GM19239 (cell line): ENCODE measurements at places on chromosomes 7 and 10.

DNA sequence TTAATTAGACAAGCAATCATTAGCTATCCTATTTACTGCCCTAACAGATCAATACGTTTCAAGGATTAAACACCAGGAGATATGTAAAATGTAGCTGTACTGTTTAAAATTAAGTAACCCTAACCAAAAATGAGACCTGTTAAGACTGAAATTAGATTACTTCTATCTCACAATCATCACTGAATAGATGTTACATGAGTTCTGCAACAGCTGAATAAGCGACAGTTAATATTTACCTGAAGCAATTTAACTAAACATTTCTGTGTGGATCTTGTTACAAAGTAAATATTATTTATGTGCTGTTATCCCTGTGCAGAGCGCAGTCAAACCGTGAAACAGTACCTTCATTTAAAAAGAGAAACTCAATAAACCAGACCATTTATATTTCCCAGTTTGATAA, 122.5 kb downstream of the RELN start:
- DNase-seq = no peak

GRCh38 chr7:7920481-7920880, 48.1 kb upstream of the GLCCI1 start:
- peak; percentile 37 for DNase-seq

GRCh38 chr7:118182593-118183427, 1.2 kb upstream of the LSM8 start:
- no peak for DNase-seq

GRCh38 chr7:28075674-28076358, 104.8 kb downstream of the JAZF1 start:
- DNase-seq = no peak

DNA sequence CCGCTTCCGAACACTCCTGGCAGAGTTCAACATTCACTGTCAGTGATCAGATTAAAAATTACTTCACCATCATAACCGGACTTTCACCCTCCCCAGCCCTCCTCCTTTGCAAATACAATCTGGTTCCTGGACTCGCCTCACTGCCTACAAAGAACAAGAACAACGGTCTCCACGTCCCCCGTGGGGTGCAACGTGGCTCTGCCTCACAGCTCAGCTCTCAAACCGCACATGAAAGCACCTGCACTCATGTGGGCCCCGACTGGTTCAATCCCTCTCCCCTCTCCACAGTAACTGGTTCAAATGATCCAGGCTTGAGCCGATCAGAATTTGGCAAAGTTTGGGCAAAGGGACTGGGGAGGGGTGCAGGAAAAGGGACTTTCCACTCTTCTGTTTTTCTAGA, 21.0 kb downstream of the ASB13 start:
- DNase-seq = no peak

DNA sequence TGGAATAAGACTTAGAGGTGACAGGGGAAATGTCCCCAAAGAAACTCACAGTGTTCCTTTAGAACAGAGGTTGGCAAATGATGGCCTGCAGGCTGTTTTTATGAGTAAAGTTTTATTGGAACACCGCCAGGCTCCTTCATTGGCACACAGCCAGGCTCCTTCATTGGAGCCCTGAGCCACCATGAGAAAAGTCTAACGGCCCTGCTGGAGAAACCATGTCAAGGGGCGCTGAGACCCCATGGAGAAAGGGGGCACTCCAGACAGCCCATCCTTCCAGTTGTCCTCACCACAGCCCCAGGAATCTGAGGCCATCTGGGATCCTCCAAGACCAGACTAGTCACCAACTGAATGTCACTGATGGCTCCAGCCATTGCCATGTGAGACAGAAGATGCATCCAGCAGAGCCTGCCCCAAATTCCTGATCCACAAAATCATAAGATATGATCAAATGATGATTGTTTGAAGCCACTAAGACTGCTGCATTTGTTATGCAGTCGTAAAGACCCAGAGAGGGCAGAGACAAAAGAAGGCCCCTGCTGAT, 88.2 kb upstream of the GPR26 start:
- no peak for DNase-seq

GRCh38 chr7:125636320-125636962, 706.8 kb upstream of the POT1 start:
- DNase-seq = no peak

- DNase-seq = no peak
These were observed 169.2 kb upstream of the PLXNA4 start for GRCh38 chr7:132745510-132745909.

GRCh38 chr7:137820677-137821420, 25.9 kb downstream of the DGKI start:
- no peak for DNase-seq

DNA sequence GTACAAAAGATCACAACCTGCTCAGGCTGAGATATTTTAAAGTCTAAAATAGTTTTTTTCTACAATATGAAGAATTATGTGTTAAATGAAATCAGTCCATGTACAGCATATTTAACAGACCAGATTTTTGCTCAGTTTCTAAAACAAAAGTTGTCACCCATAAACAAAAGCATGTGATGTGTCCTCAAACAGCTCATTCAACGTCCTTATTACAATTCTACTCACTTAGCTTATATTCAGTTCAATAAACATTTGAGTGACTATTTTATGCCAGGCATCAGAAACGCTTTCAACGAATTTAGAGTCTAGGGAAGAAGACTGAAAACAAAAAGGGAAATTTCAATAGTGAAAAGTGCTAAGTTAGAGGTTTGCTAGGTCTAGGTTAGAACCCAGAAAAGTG, 457.3 kb upstream of the SEMA3A start:
- no peak for DNase-seq

DNA sequence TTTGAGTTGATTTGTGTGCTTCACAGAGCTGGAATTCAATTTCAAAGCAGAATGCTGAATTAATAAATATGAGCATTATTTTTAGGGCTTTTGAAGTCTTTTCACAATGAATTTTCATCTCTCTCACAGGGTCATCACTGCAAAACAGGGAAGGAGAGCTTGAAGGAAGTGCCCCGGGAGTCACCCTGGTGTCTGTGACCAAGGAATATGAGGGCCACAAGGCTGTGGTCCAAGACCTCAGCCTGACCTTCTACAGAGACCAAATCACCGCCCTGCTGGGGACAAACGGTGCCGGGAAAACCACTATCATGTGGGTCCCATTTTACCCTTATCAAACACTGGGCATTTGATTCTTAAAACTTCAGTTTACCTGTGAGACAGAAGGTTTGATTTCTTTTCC, 217.7 kb downstream of the ABCA13 start:
- DNase-seq = no peak

- no peak for DNase-seq
These were observed 1.7 kb downstream of the ESYT2 start for GRCh38 chr7:158827411-158828132.

DNA sequence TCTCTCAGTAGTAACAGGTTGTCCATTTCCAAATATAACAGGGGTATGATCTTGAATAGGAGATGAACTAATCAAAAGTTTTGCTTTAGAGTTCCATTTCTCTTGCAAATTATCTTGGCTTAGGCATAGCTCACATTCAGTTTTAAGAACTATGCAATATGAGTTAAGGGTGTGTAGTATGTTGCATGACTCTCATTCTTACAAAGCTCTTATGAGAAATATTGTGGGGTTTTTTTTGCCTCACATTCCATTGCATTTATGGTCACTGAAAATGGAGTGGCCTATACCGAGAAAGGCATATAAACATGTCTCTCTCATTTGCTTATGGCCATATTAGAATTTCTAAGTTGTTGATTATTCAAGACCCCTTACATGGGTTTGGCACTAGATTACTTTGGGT, 48.5 kb upstream of the LAMB1 start:
- DNase-seq = no peak

DNA sequence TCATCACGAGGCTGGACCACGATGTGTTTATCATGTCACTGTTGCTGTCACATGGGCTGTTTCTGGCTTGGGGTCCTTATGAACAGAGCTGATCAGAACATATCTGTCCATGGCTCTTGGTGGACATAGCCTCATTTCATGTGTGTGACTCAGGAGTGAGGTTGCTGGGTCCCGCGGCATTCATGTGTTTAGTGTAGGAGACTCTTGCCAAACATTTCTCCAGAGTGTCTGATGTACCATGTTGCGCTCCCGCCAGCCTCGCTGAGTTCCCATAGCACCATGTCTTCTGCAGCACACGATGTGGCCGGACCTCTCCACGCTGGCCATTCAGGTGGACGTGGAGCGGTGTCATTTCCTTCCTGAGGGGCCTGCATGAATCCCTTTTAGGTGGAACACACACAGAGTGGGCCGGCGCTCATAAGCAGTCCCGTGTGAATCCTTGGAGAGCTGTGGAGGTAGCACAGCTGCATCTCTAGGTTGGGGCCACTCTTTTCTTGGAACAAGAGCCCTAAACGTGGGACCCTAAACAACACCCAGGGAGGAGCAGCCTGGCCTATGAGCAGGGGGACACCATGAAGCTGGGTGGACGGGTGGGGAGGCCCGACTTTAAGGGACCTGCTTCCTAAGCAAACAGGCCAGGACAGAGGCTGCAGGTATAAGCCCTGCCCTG, 134.6 kb downstream of the LHPP start:
- DNase-seq = no peak

DNA sequence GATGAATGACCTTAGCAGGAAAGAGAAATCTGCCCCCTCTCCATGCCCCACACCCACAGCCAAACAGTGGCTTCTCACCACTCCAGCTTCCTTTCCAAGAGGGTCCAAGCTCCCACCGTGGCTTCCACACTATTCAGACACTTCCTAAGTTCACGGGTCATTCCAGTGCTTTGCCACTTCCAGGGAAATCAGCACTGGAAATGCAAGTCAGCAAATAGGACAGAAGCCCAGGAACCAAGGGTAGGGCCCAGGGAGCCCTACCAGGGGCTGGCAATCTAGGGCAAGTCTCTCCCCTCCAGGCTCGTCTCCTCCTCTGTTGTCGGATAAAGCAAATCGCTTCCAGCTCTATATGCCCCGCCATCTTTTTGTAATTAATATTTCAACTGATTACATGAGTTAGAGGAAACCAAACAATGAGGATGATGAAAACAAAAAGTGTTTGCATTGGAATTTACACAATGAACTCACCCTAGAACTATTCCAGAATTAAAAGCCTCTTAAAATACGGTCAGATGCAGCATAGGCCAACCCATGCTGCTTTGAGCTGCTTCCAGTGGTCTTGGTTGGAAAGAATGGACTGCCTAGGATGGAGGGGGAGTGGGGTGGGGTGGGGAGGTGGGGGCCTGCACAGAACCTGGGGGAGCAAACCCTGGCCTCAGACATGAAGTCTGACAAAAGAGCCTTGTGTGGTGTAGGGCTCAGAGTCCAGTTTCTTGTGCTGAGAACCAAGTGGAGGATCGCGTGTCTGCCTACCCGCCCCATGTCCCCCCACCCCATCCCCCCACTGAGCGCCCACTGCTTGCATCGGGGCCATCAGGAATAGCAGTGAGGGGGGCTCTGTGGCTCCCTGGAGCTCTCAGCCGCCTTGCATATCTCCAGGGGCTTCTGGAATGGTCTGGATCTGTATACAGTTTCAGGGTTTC, 74.6 kb upstream of the CPXM2 start:
- DNase-seq = no peak

GRCh38 chr7:12053561-12053960, 157.5 kb upstream of the TMEM106B start:
- DNase-seq = no peak

- DNase-seq = no peak
These were observed 145.6 kb upstream of the RNF32 start for GRCh38 chr7:156494960-156495359.

DNA sequence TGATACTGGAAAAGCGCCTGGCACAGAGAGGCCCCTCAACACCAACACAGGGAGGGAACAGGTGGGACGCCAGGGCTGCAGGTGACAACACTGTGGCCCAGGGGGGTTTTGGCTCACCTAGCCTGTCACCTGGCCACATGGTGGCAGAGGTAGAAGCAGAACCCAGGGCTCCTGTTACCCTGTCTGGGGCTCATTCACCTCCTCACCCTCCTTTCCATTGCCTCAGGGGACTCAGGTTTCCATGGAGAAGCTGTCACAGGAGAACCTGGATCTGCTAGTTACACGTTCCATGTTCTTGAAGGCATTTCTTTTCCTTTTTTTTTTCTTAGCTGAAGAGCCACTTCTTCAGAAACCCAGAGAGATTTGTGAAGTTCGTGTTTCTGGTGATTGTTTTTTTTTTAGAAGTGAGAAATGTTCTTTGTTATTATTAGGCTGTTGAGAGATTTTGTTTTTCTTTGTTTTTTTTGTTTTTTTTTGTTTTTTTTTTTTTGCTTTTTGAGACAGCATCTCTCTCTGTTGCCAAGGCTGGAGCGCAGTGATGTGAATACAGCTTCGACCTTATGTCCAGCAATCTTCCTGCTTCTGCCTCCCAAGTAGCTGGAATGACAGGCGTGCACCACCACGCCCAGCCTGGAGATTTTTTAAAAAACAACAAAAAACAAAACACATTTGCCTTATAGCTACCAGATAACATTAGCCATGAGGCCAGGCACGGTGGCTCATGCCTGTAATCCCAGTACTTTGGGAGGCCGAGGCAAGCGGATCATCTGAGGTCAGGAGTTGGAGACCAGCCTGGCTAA, 16.0 kb downstream of the DENND2A start:
- DNase-seq = no peak

GRCh38 chr10:129888784-129889616, 75.1 kb downstream of the EBF3 start:
- DNase-seq = peak; percentile 72

DNA sequence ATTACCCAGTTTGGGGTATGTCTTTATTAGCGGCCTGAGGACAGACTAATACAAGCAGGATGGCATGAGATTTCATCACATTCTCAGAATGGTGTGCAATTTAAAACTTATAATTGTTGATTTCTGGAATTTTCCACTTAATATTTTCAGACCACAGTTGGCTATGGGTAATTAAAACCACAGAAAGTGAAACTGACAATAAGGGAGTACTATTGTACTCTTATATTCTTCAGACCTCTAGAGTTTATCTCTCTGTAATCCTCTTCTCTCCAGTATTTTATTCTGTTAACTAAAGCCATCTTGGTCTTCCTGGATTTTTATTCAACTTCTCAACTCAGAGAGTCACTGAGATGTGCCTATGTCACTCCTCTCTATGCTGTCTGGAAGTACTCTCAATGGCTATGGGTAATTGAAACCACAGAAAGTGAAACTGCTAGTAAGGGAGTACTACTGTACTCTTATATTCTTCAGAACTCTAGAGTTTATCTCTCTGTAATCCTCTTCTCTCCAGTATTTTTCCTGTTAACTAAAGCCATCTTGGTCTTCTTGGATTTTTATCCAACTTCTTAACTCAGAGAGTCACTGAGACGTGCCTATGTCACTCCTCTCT, 118.3 kb downstream of the PPP1R17 start:
- no peak for DNase-seq
